ENCODE measurements at places on chromosomes 4 and X.
A peak's percentile ranks its signal among the peaks of the same experiment; 100 is the strongest.

DNA sequence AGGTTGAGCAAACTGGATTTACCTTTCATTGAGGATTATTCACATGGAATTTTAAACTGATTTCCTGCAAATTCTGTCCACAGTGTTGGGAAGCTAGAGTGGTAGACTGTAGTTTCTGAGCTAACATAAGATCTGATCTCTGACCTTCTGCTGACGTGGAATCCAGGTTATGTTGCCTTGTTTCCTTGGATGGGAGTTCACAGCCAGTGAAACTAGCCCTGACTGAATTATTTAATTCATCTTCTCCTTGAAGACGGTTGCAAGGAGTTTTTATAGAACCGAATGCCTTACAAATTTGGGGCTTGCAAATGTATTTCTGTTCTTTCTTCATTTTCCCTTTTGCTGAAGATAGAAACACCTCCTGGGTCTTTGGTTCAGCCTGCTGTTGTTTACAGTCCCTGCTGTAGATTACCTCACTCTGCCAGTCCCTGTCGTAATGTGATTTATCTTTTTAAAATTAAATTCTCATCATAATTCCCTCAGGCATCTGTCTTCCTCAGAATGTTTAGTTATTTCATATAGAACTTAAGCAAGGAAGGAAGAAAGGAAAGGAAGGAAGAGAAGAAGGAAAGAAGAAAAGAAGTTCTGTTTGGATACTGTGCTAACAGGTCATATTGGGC, 113.9 kb downstream of the CEP135 start:
- no peak for DNase-seq

- DNase-seq, result no peak
Measured at GRCh38 chr4:71460371-71460770, 121.6 kb downstream of the SLC4A4 start.

DNA sequence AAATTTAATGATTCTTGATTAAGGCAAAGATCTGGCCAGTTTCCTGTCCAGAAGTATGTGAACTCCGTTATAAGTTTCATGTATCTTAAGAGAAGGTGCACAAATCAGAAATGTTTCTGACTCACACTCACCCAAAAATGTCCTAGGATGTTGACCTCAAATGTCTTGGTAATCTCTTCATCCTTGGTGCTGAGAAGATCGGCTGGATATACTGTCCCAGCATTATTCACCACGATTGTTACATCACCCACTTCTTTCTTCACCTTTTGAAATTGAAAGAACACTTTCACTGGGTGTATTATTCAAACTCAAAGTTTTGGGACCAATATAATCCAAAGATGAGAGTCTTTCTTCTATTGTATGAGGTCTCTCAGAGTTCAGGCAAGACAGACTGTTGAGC, 5.7 kb downstream of the HSD17B13 start:
- no peak for DNase-seq

DNA sequence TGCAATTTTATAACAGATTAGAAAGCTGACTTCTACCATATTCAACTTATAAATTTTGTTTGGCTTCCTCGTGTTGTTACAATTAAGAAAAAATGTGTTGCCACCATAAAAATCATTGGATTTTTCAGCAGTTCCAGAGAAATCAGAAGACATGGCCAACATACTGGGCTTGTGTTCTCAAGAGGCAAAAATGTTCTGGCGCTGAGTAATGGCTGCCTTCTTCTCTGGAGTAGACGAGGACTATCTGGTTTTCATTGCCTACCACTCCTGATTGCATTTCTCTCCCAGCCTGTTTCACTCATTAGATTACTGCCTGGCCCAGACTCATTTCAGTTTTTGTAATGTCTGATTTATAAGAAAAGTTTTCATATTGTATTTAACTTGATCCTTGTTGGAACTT, 122.3 kb downstream of the ARHGAP10 start:
- no peak for DNase-seq

- DNase-seq, result no peak
Measured at GRCh38 chr4:79854856-79855502, 218.1 kb downstream of the ANTXR2 start.

DNA sequence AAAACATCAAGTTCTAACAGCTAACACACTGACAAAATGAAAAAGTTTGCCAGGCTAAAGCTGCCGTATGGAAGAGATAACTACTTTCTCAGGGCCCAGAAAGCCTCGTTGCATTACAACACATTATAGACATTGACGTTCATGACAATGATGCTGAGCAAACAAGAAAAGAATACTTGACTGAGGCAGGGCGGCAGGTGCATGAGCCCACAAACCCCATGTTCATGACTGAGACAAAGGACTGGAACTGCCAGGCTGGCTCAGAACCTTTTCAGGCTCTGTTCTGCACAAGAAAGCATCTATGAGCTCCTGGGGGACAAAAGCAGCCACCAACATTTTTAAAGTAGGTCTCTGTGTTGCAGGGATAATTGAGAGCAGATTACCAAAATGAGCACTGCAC, 13.6 kb downstream of the TLR6 start:
- no peak for DNase-seq

- DNase-seq, result peak; percentile 77
Measured at GRCh38 chr4:98657531-98658286, 702 bp downstream of the TSPAN5 start.

DNA sequence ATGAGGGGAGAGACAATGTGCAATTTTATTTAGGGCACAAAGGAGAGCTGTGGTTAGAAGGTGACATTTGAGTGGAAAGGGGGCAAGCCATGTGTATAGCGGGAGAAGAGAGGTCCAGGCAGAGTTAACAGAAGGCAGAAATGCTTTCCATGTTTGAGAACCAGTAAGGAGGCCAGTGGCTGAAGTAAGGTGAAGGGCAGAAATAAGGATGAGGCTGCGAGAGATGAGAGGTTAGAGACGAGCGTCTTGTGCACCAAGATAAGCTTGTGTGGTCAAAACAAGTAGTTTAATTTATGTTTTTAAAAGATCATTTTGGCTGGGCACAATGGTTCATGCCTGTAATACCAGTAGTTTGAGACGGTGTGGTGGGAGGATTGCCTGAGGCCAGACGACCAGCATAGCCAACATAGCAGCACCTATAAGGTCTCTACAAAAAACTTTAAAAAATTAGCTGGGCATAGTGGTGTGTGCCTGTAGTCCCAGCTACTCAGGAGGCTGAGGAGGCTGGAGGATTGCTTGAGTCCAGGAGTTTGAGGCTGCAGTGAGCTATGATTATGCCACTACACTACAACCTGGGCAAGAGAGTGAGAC, 8.5 kb downstream of the HTT start:
- DNase-seq, result no peak
